ENCODE measurements at places on chromosomes 7 and 10.

DNA sequence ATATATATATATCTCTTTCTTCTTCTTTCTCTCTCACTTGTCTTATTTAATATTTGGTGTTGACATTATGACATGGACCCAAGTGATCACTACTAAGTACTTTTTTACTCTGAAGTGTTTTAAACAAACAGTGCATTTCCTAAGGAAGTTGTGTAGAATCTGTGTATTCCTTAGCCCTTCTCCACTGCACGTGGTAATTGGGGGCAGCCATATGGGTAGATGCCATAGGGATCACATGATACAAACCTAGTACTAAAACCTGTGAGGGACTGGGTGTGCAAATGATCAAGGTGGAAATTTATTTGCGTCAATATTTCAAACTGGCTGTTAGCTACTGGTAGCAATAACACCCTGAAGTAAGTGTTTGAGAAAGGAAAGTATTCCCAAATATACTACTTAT lies 25.0 kb downstream of the THSD7A start:
- DNase-seq = no peak

GRCh38 chr7:85714043-85714578 lies 527.3 kb upstream of the SEMA3D start:
- DNase-seq = no peak

DNA sequence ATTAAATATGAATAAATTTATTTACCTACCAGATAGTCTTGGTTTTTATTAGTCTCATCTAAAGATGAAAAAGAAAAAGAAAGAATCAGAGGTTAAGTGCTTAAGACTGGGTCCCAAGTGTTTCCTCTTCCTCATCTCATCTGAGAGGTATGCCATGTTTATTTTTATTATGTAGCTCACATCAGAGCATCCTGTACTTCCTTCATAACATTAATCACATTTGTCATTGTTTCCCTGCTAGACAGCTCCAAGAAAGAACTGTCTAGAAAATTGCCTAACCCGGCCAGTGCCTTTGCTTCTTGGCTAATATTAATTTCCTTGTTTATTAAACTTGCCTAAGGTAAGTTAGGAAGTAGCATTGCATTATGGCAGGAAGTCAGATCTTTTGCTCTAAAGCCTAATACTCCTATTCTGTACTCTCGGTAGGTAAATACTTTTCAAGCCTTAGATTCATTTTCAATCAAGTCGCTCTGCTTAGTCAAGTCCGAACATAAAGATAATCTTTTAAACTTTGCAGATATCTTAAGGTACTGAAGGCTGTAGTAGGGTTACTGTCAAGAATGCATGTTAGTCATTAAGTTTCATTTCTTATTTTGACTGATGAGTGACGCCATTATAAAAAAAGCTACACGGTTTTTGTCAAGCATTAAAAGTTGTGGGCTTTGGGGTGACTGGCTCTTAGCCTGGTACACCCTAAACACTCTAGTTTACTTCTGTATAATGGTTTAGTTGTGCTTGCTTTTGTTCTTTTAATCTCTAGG lies 47.4 kb downstream of the ZMYND11 start:
- no peak for DNase-seq

DNA sequence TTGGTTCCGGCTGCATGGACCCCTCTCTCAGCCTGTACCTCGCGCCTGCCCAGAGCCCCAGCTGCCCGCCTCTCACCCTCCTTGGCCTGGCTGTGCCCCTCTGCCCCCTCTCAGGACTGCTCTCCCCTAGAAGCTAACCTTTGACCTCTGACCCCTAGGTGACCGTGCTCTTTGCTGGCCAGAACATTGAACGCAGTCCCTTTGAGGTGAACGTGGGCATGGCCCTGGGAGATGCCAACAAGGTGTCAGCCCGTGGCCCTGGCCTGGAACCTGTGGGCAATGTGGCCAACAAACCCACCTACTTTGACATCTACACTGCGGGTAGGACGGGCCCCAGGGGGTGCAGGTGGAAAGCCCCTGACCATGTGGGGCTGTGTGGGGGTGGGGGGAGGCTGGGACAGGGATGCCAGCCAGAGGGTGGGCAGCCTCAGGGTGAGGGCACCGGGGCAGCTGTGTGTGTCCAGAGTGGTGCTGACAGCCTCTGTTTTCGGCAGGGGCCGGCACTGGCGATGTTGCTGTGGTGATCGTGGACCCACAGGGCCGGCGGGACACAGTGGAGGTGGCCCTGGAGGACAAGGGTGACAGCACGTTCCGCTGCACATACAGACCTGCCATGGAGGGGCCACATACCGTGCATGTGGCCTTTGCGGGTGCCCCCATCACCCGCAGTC lies 8.0 kb downstream of the FLNC start:
- no peak for DNase-seq

- peak; percentile 82 for DNase-seq
These were observed 3.4 kb downstream of the KCNH2 start for GRCh38 chr7:150974468-150975391.

- DNase-seq = no peak
These were observed 31.8 kb downstream of the GHRHR start for GRCh38 chr7:30995536-30995935.

GRCh38 chr7:155733582-155734444 lies 78.5 kb downstream of the SHH start:
- peak; percentile 11 for DNase-seq

DNA sequence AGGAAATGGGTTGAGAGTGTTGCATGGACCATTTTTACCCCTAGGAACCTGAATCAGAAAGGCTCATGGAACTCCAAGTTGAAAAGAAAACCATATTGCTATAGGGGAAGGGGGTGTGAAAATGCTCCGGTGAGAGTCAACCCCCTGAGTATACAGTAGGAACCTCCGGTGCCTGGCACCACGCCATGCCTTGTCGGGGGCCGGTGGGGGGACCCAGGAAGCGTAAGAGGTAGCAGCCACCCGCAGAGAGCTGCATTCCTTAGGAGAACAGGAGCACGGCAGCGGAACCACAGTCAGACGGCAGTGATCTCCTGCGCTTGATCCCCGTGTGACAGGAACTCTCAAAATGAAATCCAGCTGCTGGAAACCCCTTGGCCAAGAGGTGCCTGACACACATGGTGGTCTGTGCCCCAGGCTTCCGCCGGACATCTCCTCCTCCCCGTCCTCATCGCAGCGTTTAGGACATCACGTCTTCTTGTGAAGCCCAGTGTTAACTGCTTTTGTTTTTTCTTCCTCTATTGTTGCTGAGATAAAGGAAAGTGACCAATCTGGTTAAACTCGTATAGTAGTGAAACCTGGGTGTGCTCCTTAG lies 186.8 kb downstream of the CELF2 start:
- DNase-seq = no peak

DNA sequence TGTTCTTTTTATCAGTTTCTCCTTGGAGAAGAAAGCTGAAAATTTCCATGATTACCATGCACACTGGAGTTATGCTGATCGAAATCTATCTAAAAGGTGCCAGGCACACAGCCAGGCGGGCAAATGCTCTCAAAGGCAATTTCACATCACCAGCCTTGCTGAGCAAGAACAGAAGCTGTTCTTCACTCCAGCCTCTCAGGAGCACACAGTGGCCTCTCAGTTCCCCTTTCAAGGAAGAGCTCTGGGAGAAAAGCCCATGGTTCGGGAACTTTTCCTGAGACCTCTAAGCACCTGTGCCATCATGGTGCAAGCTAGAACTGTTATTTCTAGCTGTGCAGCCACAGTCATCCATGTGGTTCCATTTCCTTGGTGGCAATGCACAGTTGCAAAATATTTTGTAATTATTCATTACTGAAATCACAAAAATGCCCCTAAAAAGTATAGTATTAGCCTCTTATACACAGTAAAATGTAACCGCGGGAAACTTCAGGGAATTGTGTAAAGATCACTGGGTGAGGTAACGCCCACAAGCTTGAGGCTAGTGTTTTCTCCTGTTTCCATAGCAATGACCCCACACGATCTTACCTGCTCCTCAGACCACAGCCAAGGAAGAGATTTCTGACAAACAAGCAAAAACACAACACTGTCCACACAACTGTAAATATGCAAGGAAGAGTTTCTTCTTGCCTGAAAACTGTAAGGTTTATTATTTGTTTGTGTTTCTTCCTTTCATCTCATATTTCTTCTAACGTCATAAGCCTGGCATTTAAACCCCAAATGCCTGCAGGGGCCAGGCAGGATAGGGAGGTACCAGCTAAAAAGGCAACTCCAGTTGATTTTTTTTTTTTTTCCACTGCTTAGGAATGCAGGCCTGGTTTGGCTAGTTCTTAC lies 121.2 kb downstream of the FAM107B start:
- DNase-seq = no peak

GRCh38 chr10:125641398-125641797 lies 41.6 kb downstream of the TEX36 start:
- no peak for DNase-seq

GRCh38 chr7:107659666-107660065 lies 962 bp upstream of the SLC26A4 start:
- no peak for DNase-seq

- DNase-seq = no peak
These were observed 156.3 kb downstream of the DIP2C start for GRCh38 chr10:533186-533585.

GRCh38 chr10:11521860-11522259 lies 89.6 kb downstream of the USP6NL start:
- DNase-seq = no peak

- DNase-seq = no peak
These were observed 38.9 kb upstream of the LANCL2 start for GRCh38 chr7:55326081-55326835.

DNA sequence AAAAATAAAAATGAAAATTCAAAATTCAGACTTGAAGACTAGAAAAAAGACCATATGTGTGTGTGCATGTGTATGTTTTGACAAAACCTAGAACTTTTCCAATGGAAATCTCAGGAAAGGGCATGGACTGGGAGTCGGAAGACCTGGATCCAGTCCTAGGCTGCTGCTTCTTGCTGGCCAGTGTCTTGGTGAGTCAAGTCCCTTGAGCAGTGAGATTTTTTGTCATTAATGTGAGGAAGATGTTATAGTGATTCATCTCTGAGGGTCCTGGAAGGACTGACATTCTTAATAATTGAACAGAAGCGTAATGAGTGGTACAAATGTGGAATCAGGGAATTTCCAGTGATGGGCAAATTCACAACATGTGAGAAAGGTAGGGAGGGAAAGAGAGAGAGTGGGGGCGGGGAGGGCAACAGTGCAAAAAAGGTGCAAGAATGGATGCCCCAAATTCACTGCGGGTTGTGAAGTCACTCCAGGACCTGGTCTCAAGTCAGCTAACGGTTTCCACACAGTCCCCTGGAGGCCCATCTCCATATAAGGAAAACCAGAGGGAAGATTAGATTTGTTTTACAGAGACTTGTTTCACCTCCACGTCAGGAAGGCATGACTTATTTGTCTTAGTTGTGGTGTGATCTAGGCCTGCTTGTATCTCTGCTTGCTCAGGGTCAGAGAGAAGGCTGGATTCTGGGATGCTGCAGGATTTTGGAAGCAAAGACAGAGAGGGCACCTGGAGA lies 201.7 kb downstream of the BUB3 start:
- no peak for DNase-seq

GRCh38 chr7:69433081-69433480 lies 165.2 kb upstream of the AUTS2 start:
- no peak for DNase-seq

GRCh38 chr10:101379663-101380352 lies 25.8 kb downstream of the BTRC start:
- DNase-seq = no peak

DNA sequence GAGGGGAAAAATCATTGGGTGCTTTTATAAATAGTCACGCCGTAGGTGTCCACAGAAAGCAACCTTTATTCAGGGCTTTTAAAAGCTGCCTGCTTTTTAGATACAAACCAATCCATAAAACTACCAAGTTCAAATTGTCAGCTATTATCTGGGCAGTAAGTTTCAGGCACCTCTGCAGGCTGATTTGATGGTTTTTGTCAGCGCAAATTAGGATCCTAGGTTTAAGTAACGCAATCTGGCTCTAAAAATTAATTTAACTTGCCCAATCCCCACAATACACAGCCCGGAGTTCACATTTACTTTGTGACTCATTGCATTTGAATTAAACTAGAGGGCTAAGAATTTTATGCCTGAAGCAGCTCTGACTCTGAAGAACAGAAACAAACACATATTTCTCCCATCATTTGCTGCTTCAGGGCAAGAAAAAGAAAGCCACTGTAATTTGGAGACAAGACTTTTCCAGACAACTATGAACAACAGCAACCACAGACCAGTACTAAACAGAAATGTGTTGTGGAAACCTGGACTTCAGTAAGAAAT lies 43.3 kb downstream of the NRP1 start:
- no peak for DNase-seq

DNA sequence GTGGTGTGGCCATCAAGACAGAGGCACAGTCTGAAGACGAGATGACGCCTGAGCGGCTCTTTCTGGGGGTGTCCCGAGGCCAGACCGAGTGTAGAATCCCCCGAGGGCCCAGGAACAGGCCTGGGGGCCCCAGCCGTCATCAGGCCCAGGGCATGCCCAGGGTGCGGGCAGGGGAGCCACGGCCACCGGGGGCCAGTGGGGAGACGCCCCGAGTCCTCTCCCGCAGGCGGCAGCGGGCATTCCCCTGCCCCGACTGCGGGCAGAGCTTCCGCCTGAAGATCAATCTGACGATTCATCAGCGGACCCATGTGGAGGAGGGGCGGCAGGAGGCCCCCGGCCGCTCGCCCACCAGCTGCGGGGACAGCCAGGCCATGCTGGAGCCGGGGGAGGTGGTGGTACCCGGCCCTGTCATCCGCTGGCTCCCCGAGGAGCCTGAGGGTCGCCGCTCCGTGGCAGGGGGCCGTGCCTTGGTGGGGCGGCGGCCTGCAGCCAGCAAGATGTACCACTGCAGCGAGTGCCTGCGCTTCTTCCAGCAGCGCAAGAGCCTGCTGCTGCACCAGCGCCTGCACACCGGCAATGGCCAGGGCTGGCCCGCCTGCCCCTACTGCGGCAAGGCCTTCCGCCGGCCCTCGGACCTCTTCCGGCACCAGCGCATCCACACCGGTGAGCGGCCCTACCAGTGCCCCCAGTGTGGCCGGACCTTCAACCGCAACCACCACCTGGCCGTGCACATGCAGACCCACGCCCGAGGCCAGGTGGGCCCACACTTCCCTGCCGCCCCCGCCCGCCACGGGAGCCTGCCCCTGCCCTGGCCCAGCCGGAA lies 19.7 kb downstream of the ZNF783 start:
- DNase-seq = no peak

DNA sequence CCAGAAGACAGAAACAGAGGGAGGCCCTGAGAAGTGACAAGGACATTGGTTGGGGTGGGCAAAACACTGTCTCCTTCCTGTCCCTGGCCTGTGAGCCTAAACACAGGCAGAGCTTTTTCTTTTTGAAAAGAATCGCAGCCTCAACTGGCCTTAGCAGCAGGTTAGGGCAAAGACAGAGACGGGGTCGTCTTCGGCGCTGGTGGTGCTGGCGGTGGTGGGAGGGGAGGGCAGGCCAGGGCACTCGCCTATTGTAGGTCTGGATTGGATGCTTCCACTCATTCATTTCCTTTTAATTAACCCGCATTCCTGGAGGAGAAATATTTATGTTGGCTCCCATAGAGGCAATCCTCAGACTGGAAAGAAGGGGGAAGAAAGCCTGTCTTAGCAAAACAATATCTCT lies 22.6 kb downstream of the WNT8B start:
- no peak for DNase-seq

- no peak for DNase-seq
These were observed 112.3 kb downstream of the VWC2 start for GRCh38 chr7:49885593-49886285.

Data from stimulated activated naive CD4-positive, alpha-beta T cell (primary cell).